Activated naive CD4-positive, alpha-beta T cell treated with anti-CD3 and anti-CD28 coated beads, Interleukin-2, amount 50 U/mL, for 72 hours (primary cell): ENCODE measurements at places on chromosomes 1 and 21. TPM values are rescaled to one million over a fixed set of nuclear protein-coding genes. Genes with fewer than 3 reads are reported as not detected.
A peak's percentile ranks its signal among the peaks of the same experiment; 100 is the strongest.

DNA sequence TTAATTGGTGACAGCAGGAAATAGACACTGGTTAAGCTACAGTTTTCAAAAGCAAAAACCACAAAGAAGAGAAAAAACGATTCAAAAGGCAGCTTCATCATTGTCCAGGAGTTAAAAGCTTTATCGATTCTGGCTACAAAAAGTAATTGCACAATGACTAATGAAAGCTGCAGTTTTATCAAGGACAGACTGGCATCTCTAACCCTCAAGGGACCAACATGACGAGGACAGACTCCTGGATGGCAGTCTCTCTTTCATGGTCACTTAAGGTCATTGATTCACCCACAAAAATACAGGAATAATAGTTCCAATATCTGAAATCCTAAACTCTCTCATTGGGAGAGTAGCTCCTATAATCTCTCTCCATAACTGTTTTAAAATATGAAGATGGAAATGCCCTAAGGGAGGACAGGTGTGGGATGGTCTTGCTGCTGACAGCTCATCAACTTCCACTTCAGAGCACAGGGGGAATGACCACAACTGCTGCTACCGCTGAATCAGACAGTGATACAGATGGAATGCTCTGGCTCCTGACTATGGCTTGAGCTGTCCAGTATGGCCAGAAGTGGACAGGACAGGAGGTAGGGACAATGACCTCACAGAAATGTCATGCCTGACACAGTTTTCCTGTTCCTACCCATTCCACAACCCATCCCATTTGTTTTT is 17.4 kb upstream of the CPLANE2 start:
- DNase-seq, result no peak

FGR gene
- total RNA-seq, result 0.68 TPM

DNA sequence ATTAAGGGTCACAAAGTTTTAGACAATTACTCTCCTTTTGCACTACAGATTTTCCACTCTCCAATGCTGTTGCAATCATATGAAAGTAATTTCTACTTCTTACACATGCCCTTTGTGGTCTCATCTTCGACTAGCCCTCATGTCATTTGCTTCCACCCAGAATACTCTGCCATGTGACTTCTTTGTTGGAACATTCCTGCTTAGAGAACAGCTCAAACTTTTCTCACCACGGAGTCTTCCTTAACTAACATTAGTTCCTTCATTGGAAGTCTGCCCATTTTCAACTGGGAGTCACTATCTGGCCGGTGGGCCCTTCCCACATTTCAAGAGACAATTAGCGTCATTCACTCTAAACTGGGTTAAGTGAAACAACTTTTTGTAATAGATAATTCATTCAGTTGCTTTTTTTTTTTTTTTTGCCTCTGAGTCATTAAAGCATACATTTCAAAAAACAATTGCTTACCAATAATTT is 142.6 kb upstream of the PALMD start:
- DNase-seq, result no peak

HSD3B1 gene
- total RNA-seq, result not detected

IL19 gene
- total RNA-seq, result not detected

- no peak for DNase-seq
Measured at GRCh38 chr1:171645553-171646248, 6.8 kb downstream of the MYOC start.

GRCh38 chr21:43609501-43610340 is 49.6 kb downstream of the HSF2BP start:
- no peak for DNase-seq

IL12RB2 gene
- 29.5 TPM for total RNA-seq

GRCh38 chr1:174911606-174912005 is 88.1 kb upstream of the CACYBP start:
- no peak for DNase-seq

RNF223 gene
- not detected for total RNA-seq

KAZN gene
- 1.1 TPM for total RNA-seq

GRCh38 chr1:21659099-21659923 is 9.8 kb downstream of the RAP1GAP start:
- peak; percentile 72 for DNase-seq

SLC50A1 gene
- total RNA-seq, result 49.4 TPM

MAGI3 gene
- total RNA-seq, result 8.4 TPM
